ENCODE measurements at places on chromosomes 6 and 20.

GRCh38 chr6:35220711-35221110 is 7.0 kb downstream of the SCUBE3 start:
- DNase-seq, result no peak

DNA sequence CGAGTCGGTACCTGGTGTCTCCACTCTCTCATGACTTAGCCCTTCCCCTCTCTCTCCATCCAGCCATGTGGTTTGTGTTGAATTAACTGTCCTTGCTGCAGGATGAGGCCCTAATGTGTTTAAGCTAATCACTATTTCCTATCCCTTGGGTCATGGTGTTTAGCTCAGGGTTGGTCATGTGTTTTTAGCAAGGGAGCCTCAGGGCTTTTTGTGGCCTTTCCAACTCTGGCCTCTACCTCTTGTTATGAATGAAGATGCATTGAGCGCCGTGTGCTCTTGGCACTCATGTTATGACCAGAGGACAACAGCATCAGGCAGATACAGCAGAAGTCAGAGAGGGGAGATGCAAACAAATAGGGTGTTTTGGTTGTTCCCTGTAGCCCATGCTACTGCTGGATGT is 674.2 kb upstream of the FLRT3 start:
- DNase-seq, result no peak

DNA sequence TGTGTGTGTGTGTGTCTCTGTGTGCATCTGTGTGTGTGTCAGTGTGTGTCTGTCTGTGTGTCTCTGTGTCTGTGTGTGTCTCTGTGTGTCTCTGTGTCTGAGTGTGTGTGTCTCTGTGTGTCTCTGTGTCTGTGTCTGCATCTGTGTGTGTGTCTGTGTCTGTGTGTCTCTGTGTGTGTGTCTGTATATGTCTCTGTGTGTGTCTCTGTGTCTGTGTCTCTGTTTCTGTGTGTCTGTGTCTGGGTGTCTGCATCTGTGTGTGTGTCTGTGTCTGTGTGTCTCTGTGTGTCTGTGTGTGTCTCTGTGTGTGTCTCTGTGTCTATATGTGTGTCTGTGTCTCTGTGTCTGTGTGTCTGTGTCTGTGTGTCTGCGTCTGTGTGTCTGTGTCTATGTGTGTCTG is 207.8 kb downstream of the TAF4 start:
- no peak for DNase-seq

GRCh38 chr6:46918806-46919205 is 2.9 kb downstream of the ADGRF5 start:
- no peak for DNase-seq

DNA sequence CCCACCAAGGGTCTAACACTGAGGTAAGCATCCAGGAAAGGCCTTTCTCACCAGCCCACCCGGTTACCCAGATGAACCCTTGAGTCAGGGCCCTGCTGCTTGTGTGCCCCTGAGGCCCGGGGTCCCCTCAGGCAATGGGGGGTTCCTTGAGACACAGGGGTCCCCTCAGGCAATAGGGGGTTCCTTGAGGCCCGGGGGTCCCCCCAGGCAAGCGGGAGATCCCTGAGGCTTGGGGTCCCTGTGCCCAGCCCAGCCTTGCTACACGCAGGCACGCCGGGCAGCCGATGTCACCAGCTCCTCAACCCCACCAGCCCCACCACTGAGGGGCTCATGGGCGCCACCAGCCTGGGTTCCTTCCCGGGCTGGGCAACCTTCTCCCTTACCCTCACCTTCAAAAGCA is 247.2 kb downstream of the TTLL2 start:
- DNase-seq, result no peak

GRCh38 chr6:24990944-24991809 is 55.4 kb upstream of the RIPOR2 start:
- DNase-seq, result no peak
